Uterus (tissue), 4 donors: ENCODE measurements at places on chromosomes 1 and 21. TPM values are rescaled to one million over a fixed set of nuclear protein-coding genes. Genes with fewer than 3 reads are reported as not detected.
A peak's percentile ranks its signal among the peaks of the same experiment; 100 is the strongest.

DNA sequence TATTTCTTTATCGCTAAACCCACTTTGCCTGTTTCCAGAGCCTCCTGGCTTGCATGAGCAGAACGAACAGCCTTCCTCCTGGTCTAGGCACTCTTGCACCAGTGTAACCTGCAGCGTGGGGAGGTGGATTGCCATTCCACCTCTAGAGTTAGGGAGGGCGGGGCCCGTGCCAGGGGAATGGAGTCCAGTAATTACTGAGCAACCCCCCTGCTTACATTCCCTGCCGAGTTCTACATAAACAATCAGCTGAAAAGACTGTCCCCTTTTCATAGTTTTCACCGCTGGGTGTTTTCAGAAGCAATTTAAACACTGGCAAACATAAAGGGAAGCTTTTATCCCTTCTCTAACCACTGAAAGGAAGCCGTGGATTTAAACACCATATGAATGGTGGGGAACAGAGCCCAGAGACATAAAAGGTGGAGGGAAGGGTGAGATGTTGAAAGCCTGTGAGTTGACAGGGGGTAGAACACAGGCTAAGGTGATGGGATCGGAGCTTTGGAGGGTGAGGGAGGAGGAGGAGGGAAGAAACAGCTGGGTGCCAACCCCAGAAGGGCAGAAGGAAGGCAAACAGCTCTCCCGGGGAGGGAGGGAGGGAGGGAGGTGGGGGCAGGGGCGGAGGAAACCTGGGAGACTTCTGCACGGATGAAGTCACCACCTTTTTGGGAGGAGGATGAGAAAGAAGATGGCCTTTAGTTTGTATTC lies 68.0 kb upstream of the WDR26 start:
- no peaks in the 10 kb centered on the region for H3K4me1 ChIP-seq
- no peaks in the 10 kb centered on the region for H3K36me3 ChIP-seq
- H3K4me3 ChIP-seq: no peak overlapping the region
- no peaks in the 10 kb centered on the region for H3K27me3 ChIP-seq
- H3K27ac ChIP-seq: peak overlapping the region; percentile 59

- DNase-seq: no peak
- no peaks in the 10 kb centered on the region for H3K4me1 ChIP-seq
- H3K27me3 ChIP-seq: no peaks in the 10 kb centered on the region
Observed at GRCh38 chr1:200369131-200369530, 40.7 kb downstream of the ZNF281 start.

Gene OR2AK2
- total RNA-seq: not detected

Gene MIXL1
- not detected for total RNA-seq
